Choroid plexus epithelial cell (primary cell): ENCODE measurements at places on chromosomes 7 and 10.
A peak's percentile ranks its signal among the peaks of the same experiment; 100 is the strongest.

DNA sequence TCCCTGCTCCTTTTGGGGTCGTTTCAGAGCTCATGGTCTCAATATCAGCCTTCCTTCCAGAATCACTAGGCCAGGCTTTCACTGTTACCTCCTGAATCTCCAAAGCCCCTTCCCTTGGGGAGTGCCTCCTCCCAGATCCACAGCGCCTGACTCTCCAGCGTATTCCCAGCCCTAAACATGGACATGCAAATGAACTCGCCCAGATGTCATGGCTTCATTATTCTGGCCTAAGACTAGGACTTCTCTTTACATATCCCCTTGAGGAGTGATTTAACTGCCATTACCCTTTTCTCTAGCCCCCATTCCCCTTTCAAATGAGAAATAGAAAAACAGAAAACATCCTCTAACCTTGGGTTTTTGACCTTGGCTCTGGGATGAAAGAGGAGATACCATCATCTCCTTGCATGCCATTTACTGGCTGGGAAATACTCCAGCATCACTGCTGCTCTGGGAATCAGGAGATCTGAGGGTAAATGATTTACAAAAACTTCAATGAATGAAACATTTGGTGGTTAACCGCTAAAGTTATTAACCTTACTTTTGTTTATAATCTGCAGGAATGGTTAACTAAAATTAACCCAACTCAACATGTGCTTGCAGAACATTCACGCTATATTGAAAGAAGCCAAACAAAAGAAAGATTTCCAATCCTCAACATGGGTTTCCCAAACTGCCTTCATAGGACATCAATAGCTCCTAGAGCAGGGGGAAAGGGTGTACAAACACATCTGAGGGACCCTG lies 37.0 kb downstream of the FAM171A1 start:
- no peak for DNase-seq

GRCh38 chr10:42769673-42770072 lies 12.9 kb upstream of the BMS1 start:
- DNase-seq = no peak

DNA sequence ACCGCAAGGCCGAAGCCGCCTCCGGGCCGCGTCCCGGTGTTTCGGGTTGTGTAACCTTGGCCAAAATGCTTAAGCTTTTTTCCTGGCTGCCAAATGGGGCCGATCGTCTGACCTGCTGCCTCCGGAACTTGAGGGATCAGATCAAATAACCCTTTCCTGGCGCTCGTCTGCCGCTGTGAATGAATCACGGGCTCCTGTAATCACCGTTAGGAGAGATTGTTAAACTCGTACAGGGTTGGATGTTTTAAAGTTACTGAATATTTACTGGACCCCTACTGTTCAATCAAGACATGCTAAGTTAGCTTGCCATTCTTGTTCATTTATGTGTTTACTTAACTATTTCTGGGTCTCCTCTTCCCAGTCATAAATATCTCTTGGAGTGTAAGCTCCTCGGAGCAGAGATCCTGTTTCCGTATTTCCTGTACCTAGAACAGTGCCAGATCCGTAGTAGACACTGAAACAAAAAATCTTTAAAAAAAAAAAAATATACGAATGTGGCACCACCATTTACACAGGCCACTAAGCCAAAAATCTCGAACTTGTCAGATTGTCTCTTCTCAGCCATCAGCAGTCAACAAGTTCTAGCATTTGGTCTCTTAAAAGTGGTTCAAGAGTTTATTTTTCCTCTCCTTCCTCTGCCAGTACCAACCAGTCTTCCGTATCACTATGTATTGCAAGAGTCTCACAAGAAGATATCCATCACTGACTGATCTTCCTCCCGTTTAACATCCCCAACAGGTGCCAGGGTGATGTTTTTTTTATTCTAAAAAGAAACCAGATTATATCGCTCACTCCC lies 650 bp upstream of the TM9SF3 start:
- peak; percentile 82 for DNase-seq

DNA sequence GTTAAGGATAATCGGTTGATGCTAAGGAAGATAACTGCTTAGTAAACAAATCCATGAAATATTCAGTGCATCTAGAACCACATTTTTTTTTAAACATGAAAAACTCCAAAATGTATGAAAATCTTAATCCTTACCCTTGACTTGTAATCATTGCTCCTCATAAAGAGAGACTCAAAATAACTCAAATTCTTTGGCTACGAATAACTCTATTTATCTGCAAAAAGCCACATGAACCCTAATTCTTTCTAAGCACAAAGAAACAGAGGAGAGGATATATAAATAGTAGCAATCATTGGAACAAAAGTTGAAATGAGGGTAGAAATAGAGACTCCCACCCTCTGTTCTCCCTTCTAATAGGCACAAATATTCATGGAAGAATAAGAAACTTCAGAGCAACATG lies 40.2 kb downstream of the ANK3 start:
- no peak for DNase-seq

GRCh38 chr7:140358412-140359051 lies 39.8 kb downstream of the SLC37A3 start:
- no peak for DNase-seq

DNA sequence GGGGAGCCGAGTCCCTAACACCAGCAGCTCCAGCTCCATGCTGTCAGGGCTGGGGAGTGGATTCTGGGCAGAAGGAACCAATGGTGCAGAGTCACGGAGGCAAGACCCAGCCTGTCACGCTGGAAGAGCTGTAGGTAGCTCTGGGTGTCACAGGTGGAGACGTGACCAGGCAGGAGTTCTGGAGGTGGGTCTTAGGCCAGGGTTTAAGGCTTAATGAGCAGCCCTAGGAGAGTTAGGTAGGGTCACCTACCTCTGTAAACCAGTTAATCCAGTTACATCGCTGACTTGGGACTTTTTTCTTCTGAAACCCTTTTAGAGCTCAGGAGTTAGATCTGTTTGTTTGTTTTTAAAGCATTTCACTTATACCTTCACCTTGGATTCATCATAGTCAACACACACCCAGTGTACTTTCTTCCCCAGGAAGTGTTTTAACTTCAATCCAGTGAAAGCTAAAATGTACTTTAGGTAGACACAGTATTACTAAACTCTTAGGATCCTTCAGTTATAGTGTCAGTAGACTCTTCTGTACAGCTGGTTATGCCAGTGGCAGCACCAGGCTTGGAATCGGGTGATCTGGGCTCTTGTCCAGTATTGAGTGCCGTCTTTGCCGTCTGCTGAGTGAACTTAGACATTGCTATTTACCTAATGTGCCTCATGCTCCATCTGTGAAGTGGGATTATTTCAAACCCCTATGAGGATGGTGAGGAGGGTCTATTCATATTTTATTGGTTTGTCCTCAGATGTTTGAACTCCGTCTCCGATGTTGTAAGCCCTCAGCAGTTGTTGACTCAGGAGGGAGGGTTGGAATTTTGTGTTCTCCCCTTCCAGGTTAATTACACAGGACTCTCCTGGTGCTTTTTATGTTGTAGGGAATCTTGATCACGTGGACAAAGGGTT lies 31.0 kb downstream of the TACR2 start:
- no peak for DNase-seq

DNA sequence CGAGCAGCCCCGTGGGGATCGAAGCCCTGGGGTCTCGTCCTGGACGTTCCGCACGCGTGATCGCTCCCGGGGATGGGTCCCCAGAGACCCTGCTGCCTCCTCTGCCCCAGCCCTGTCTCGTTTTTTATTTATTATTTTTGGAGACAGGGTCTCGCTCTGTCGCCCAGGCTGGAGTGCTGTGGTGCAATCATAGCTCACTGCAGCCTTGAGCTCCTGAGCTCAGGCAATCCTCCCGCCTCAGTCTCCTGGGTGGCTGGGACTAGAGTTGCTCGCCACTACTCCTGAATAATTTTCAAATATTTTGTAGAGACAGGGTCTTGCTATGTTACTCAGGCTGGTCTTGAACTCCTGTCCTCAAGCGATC lies 319 bp upstream of the STX1A start:
- no peak for DNase-seq

DNA sequence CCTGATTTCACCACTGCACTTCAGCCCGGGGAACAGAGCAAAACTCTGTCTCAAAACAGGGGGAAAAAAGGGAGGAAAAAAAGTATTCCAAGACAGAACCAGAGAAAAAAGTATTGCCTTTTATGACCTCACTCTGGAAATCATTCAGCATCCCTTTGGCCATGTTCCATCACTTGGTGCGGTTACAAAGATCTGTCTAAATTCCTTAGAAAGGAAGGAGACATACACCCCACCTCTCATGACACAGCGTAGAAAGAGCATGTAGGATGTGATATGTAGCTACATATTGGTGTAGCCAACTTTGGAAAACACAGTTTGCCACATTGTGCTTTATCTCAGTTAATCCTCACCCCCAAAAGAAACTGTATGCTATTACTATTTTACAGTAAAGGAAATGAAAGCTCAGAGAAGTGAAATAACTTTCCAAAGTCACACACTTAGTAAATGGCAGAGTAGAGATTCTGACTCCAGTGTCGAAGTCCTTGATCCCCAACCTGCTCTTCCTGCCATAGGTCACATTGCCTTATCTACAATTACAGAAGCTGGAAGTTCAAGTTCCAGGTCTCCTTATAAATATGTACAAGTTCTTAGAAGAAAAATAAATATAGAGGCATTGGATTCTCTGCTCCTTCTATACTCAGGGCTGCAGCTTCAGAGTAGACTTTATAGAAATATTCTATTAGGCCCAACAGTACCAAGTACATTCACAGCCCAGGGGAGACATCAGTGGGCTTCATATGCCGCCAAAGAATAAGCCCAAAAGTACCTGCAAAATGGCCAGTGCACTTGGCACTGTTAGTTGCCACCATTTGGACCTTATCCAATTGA lies 91.6 kb upstream of the KMT2E start:
- DNase-seq = peak; percentile 52

- no peak for DNase-seq
These were observed 37.1 kb downstream of the MTURN start for GRCh38 chr7:30171766-30172447.

DNA sequence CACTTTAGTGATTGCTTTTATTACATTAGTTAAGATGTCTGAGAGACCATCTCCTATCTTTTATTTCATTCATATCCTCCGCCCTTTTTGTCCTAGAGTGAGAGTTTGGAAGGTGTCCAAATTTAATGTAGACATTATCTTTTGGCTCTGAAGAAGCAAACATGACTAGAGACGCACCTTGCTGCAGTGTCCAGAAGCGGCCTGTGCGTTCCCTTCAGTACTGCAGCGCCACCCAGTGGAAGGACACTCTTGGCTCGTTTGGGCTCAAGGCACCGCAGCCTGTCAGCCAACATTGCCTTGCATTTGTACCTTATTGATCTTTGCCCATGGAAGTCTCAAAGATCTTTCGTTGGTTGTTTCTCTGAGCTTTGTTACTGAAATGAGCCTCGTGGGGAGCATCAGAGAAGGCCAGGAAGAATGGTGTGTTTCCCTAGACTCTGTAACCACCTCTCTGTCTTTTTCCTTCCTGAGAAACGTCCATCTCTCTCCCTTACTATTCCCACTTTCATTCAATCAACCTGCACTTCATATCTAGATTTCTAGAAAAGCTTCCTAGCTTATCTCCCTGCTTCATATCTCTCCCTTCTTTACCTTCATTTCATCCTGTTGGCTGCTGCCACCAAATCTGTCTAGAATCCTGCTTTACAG lies 10.4 kb upstream of the CLCN1 start:
- peak; percentile 81 for DNase-seq

DNA sequence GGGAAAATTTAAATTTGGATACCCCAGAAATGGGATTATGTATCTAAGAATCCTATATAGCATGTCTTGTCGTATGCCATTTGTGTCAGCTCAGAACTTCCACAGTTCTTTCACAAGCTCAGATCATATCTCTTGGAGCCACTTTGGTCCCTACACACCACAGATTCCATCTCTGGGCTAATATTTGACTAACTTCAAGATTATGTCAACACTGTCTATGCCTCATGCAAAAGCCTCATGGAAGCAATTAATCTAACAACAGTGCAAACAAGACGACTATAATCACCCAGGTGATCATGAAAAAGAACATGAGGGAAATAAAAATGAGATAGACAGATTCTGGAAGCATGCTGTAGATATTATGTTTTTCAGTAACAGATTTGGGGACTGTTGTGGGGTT lies 189.1 kb downstream of the LRRTM3 start:
- no peak for DNase-seq

DNA sequence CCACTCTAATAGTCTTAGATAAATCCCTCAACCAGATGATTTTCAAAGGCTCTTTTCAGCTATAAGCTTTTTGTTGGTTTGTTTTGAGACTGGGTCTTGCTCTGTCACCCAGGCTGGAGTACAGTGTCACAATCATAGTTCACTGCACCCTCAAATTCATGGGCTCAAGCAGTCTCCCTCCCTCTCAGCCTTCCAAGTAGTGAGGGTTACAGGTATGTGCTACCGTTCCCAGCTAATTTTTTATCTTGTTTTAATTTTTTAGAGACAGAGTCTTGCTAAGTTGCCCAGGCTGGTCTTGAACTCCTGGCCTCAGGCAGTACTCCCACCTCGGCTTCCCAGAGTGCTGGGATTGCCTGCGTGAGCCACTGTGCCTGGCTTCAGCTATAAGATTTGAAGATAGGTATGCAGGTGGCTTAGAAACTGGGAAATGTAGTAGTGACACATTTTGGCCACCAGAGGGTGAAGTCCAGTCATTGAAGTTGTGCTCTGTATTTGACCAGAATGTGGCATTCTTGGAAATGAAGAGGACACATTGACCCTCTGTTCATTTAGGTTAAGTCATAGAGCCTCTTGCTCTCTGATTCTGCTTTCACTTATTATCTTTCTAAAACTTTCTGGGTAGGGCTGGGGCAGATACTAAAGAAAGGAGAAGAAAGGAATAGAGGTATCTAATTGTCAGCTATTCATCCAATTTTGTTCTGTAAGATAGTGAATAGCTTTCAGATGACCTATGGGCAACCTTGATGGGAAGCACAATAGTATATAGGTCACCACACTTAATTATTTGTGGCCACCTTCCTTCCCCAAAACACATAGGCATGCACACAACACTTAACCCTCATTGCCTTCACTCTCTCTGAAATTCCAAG lies 36.0 kb downstream of the R3HCC1L start:
- DNase-seq = peak; percentile 73

DNA sequence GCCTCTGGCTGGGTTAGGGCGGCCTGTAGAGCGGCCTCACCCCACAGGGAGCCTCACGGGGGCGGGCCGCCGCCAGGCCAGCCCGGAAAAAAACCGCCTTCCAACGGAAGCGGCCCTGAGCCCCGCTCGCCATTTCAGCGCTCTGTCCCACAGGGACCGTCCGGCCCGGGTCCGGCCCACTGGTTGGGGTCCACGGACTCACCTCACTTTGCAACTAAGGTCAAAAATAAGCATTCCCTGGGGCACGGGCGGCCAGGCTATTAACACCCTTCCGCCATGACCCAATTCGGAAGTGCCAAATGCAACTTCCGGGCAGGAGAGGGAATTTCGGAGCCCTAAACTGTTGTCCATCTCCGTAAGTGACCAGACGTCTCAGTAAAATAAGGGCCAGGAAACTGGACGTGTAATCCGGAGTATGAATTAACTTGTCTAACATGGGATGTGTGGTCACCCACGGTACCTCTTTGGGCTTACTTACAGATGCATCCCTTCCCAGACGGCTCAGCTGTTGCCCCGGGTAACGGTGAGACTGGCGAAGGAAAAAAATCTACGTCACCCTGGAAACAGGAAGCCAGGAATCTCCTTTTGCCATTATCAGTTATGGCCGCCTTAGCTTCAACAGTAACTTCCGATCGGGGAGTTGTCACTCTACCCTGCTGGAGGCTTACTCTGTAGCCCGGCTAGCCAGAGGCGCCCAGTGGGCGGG lies at the start of gene BBIP1:
BBIP1 (minus strand) TSS at position 538 of the 706 bp plus-strand sequence. CDS start 1,023 bp downstream, outside the sequence.
- peak; percentile 100 for DNase-seq
